Vagina (tissue), 2 donors: ENCODE measurements at places on chromosomes 4 and X.

DNA sequence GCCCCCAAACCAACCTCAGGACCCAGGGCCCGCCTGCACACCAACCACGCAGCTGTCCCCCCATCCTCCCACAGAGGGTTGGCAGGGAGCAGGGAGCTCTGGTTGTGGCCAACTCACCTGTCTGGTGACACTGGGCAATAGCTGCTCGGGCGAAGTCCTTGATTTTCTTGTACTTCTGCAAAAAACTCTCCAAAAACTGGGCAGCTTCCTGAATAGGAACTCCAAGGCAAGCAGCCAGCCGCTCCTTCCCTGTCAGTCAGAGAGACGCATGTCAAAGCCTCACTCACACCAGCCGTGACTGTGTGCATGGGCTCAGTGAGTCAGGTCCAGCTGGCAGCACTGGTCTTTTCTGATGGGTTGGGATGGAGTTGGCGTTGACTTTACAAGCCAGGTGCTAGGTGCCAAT, 26.4 kb downstream of the NAT8L start:
- DNase-seq, result no peak
- no peak overlapping the region for H3K4me3 ChIP-seq
- H3K4me1 ChIP-seq, result no peaks in the 10 kb centered on the region
- H3K36me3 ChIP-seq, result no peaks in the 10 kb centered on the region
- H3K27ac ChIP-seq, result no peak overlapping the region
- no peaks in the 10 kb centered on the region for H3K27me3 ChIP-seq

DNA sequence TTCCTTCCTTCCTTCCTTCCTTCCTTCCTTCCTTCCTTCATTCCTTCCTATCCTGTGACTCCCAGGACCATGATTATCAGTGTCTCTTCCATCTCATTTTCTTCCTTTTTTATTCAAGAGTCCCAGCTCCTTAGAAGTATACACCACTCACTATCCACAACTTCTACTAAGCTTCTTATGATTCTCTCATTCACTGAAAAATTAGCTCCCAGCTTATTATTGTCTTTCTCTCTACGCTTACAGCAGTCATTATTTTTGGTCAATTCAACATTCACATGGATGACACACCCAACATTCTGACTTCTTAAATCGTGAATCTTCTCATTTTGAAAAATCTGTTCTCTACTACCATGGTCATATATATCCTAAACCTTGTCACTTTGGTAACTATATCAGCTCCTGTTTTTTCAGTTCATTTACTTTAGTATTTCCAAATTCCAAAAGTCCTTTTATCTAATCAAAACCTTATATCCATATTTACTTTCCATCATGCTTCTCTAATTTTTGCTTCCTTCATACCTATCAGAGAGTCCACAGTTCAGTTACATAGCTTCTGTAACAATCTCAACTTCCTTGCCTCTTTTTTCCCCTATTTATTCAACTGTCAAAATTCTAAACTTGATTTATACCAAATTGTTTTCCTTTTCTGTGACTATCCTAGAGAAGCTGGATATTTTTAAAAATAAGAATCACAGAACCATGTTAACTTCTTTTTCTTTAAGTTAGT, 677.5 kb downstream of the RAPGEF2 start:
- H3K36me3 ChIP-seq, result no peaks in the 10 kb centered on the region
- DNase-seq, result no peak
- no peak overlapping the region for H3K4me3 ChIP-seq
- no peak overlapping the region for H3K27ac ChIP-seq

GRCh38 chr4:17760626-17761025, 20.8 kb downstream of the FAM184B start:
- no peaks in the 10 kb centered on the region for H3K27me3 ChIP-seq
- no peaks in the 10 kb centered on the region for H3K36me3 ChIP-seq
- H3K4me1 ChIP-seq, result no peaks in the 10 kb centered on the region
- H3K4me3 ChIP-seq, result no peak overlapping the region
- H3K27ac ChIP-seq, result no peak overlapping the region

DNA sequence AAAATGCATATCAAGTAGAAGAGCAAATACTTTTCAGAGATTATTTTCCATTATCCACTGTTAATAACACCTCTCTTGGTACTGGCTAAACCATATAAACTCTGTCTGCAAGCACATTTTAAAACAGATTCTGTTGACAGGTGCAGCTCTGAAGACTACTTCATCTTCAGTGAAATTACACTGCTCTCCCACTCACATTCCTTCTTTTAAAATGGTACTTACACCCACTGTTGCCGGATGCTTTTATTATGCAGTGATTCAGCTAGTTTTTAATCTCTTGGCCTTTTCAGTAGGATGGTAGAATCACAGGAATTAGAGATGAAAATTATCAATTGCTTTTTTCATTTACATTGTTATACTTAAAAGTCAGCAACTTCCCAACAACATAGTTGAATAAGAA, 381.6 kb downstream of the GASK1B start:
- no peak overlapping the region for H3K4me3 ChIP-seq
- DNase-seq, result no peak

GRCh38 chrX:13952581-13952980, 77.1 kb downstream of the GEMIN8 start:
- H3K27me3 ChIP-seq, result no peaks in the 10 kb centered on the region
- H3K4me3 ChIP-seq, result no peak overlapping the region
- DNase-seq, result no peak

DNA sequence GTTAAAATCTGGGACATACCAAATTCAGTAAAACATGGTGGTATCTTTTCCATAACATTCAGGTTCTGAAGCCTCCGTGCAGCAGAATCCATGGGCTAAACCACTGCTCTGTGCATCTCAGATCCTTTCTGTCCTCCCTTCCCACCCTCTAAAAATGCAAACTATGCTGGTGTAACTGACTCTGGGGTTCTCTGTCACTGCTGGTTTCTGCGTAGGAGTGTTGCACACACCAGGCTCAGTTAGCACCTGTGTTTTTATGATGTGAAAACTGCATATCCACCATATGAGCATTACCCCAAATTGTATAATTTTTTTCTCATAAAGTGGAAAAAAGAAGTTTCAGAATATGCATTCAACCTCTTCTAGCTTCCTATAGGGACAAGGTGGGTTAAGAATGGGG, 22.4 kb upstream of the IL21 start:
- no peak overlapping the region for H3K4me3 ChIP-seq
- no peak overlapping the region for H3K27ac ChIP-seq
- H3K4me1 ChIP-seq, result no peaks in the 10 kb centered on the region
- no peaks in the 10 kb centered on the region for H3K36me3 ChIP-seq
- no peak for DNase-seq
- no peaks in the 10 kb centered on the region for H3K27me3 ChIP-seq
